Breast epithelium (tissue), 4 donors: ENCODE measurements at places on chromosomes 5 and 9. TPM values are rescaled to one million over a fixed set of nuclear protein-coding genes. Genes with fewer than 3 reads are reported as not detected.

Gene NPR3
- 1.9 TPM for total RNA-seq

Gene PCDHGA10
- total RNA-seq, result 7.2 TPM

Gene KIF4B
- not detected for total RNA-seq

GRCh38 chr5:9409413-9409960, 136.4 kb downstream of the SEMA5A start:
- H3K27ac ChIP-seq, result no peak overlapping the region
- no peaks in the 10 kb centered on the region for H3K4me1 ChIP-seq
- no peak overlapping the region for H3K4me3 ChIP-seq
- no peaks in the 10 kb centered on the region for H3K36me3 ChIP-seq

Gene ABLIM3
- total RNA-seq, result 26.3 TPM

GRCh38 chr5:10401498-10401897, 40.2 kb upstream of the ROPN1L start:
- no peaks in the 10 kb centered on the region for H3K27me3 ChIP-seq
- H3K36me3 ChIP-seq, result no peaks in the 10 kb centered on the region
- H3K4me3 ChIP-seq, result no peak overlapping the region
- no peak overlapping the region for H3K27ac ChIP-seq
- no peaks in the 10 kb centered on the region for H3K4me1 ChIP-seq

DNA sequence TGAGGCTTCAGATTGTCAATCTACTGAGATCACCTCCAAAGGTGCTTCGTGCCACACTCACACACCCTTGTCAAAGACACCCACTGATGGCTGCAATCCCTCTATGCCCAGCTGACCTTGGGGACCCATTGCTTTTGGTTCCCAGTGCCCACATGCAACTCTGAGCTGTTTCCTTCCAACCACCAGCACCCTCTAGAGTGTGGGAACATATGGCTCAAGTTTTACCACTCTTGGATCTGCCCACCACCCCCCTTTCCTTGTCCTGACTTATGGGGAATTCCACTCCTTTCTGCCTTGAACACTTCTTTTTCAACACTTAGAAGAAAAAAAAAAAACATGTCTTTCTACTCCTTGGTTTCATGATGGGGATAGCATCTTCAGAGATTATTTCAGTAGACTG, 360.2 kb downstream of the ENC1 start:
- H3K4me3 ChIP-seq, result no peak overlapping the region
- no peaks in the 10 kb centered on the region for H3K4me1 ChIP-seq
- no peaks in the 10 kb centered on the region for H3K36me3 ChIP-seq
- no peaks in the 10 kb centered on the region for H3K27me3 ChIP-seq
- no peak overlapping the region for H3K27ac ChIP-seq

Gene PGM5
- total RNA-seq, result 22.2 TPM

GRCh38 chr9:135655317-135655716, 7.8 kb upstream of the LCN9 start:
- no peaks in the 10 kb centered on the region for H3K4me1 ChIP-seq
- H3K36me3 ChIP-seq, result no peaks in the 10 kb centered on the region
- H3K27ac ChIP-seq, result no peak overlapping the region
- peak; percentile 43 for DNase-seq

GRCh38 chr5:91424638-91425436, 41.7 kb upstream of the ARRDC3 start:
- no peak overlapping the region for H3K4me3 ChIP-seq
- no peak for DNase-seq
- H3K27me3 ChIP-seq, result no peaks in the 10 kb centered on the region
- H3K36me3 ChIP-seq, result no peaks in the 10 kb centered on the region
- no peaks in the 10 kb centered on the region for H3K4me1 ChIP-seq
- no peak overlapping the region for H3K27ac ChIP-seq

Gene SPATA31D4
- not detected for total RNA-seq

GRCh38 chr5:98786191-98786853, 12.9 kb downstream of the RGMB start:
- no peaks in the 10 kb centered on the region for H3K27me3 ChIP-seq
- peak overlapping the region; percentile 82 for H3K27ac ChIP-seq
- no peak for DNase-seq
- H3K36me3 ChIP-seq, result no peaks in the 10 kb centered on the region

Gene FRMPD1
- total RNA-seq, result 0.16 TPM

DNA sequence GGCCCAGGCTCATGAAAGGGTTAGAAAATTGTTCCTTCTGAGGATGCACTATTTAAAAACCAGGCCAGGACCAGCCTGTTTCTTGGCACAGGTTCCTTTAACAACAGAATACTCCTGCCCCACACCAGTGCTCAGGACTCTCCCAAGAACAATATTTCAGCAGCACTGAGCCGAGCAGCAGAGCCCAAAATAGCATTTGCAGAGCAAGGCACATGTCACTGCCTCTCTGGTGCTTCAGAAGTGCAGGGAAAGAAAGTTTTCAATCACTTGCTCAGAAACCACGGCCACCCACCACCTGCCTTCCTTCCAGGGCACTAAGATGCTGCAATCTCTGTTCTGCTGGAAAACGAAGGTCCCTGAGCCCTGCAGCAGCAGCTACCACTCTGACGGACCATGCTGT, 77.6 kb downstream of the SIL1 start:
- no peak overlapping the region for H3K4me3 ChIP-seq
- H3K27me3 ChIP-seq, result no peaks in the 10 kb centered on the region
- H3K27ac ChIP-seq, result no peak overlapping the region

Gene ABO
- 3.9 TPM for total RNA-seq

- H3K4me1 ChIP-seq, result peaks cover 4% of the 10 kb centered on the region
- H3K27me3 ChIP-seq, result no peaks in the 10 kb centered on the region
- no peaks in the 10 kb centered on the region for H3K36me3 ChIP-seq
- peak overlapping the region; percentile 35 for H3K27ac ChIP-seq
- DNase-seq, result no peak
These were observed 22.9 kb downstream of the ADAMTS2 start for GRCh38 chr5:179322071-179323025.
